ENCODE measurements at places on chromosomes 2 and 18.

GRCh38 chr2:211836409-211836808 lies 702.2 kb downstream of the ERBB4 start:
- peak; percentile 77 for DNase-seq

- DNase-seq = no peak
Observed at GRCh38 chr2:236572482-236572881, 2.9 kb downstream of the ACKR3 start.

- DNase-seq = no peak
Observed at GRCh38 chr2:111678651-111679050, 205.3 kb downstream of the ANAPC1 start.

- peak; percentile 93 for DNase-seq
Observed at GRCh38 chr2:197838036-197838435, 33.6 kb downstream of the PLCL1 start.

DNA sequence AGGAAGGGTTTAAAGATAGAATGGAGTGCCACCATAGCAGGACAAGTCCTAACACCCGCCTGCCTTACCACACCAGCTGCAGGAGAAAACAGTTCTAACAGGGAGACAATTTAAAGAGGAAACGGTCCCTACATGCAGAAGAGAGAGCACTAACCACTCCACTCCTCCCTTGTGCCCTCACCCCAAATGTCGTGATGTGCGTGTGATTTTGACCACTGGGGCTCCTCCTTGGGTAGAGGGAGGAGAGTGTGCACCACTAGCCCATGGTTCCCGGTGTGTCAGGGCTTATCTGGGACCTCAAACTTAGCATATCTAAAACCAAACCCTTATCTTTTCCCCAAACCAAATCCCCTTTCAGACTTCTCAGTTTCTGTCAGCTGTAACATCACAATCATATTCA lies 105.5 kb upstream of the CCDC68 start:
- DNase-seq = no peak

GRCh38 chr18:75161256-75162028 lies 47.5 kb downstream of the PTGR3 start:
- no peak for DNase-seq

- DNase-seq = no peak
Observed at GRCh38 chr2:168896783-168897182, 4.3 kb upstream of the G6PC2 start.

- no peak for DNase-seq
Observed at GRCh38 chr2:159907909-159908308, 109.9 kb upstream of the CD302 start.

DNA sequence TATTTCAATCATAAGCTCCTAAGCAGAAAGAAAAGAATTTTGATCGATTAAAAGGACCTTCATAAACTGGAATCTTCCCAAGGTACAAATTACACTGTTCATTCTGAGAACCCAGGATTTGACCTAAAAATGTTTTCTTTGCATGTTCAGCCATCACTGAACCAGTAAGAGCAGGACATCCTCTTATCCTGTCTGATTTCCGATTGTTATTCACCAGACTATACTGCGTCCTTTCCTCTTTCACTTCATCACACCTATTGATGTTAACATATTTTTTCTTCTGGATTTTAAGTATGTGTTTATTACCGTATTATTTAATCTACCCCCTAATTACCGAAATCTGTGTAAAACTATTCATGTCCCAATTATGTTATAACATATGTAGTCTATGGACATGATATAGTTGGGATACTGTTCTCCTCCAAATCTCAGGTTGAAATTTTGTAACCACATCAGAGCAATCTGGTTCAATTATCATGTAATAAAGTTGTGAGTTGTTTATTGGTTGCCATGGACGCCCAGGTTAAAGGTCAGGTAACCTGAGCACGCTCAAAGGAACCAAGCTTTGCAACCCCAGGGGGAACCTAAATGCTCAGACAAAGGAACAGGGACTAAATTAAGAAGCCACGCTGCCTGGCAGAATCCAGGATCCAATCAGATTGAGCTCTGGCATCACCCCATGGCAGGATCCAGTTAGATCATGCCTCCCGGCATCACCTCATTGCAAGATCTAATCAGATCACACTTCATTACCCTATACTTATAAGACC lies 11.6 kb upstream of the TBC1D8 start:
- no peak for DNase-seq

- DNase-seq = no peak
Observed at GRCh38 chr18:48044944-48045343, 114.5 kb upstream of the SMAD2 start.

- peak; percentile 67 for DNase-seq
Observed at GRCh38 chr2:233142355-233142897, 82.3 kb downstream of the INPP5D start.

DNA sequence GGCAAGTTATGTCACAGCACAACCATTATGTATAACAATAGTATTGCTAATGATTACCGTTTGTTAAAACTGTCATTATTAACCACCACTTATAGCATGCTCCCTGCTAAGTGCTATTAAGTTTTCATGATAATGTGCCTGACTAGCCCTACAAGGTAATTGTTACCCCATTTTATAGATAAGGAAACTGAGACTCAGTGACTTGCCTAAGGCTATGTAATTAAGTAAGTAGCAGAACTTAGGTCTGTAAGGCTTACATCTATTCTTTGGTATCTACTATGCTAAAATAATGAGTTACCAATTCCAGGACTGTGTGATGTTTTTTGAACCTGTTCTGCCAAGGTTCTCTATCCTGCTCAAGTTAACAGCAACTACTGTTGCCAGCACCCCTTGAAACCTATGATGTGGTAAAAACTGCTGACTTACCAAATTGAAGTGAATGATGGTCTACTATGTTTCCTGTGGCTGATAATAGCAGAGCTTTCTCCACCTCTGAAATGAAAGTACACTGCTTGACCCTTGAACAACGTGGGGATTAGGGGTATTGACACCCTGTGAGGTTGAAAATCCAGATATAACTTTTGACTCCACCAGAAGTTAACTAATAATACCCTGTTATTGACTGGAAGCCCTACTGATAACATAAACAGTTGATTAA lies 18.2 kb downstream of the ACVR2A start:
- peak; percentile 69 for DNase-seq

GRCh38 chr2:98233941-98234340 lies 112.3 kb upstream of the CNGA3 start:
- DNase-seq = no peak

- DNase-seq = no peak
Observed at GRCh38 chr18:51009072-51009471, 20.9 kb upstream of the SMAD4 start.

DNA sequence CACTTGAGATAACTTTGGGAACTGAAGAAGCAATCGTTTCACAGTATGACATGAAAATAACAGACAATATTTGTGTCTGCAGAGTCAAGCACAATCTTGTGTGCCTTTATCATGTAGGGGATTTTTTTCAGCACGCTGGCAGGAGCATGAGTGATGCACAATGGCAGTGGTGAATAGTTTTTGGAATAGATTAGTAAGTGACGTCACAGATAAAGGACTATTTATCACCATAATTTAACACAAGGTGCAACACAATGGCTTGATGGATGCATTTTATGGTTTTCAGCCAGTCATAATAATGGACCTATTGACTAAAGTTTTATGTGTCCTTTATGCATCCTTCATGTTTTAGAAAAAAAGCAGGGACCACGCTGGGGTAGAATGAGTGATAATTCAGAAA lies 559.8 kb upstream of the FANCL start:
- no peak for DNase-seq

DNA sequence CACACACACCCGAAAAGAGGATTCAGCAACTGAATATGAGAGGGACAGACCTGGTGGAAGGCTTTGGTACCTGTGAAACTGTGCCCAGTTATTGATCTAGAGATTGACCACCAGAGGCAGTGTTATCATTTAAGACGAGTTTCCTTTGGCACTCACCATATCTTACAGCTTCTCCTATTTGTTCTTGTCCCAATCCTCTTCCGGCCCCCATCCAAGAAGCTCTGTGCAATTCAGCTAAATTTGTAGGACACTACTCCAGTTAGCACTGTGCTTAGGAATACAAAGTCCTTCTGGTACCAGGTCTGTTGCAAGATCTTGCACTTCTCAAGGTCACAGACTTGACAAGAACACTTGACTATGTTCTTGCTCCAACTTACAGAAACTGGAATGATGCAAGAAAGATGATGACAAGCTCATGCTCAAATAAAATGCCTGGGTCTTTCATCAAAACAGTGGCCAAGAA lies 177.7 kb downstream of the TMEM247 start:
- no peak for DNase-seq

DNA sequence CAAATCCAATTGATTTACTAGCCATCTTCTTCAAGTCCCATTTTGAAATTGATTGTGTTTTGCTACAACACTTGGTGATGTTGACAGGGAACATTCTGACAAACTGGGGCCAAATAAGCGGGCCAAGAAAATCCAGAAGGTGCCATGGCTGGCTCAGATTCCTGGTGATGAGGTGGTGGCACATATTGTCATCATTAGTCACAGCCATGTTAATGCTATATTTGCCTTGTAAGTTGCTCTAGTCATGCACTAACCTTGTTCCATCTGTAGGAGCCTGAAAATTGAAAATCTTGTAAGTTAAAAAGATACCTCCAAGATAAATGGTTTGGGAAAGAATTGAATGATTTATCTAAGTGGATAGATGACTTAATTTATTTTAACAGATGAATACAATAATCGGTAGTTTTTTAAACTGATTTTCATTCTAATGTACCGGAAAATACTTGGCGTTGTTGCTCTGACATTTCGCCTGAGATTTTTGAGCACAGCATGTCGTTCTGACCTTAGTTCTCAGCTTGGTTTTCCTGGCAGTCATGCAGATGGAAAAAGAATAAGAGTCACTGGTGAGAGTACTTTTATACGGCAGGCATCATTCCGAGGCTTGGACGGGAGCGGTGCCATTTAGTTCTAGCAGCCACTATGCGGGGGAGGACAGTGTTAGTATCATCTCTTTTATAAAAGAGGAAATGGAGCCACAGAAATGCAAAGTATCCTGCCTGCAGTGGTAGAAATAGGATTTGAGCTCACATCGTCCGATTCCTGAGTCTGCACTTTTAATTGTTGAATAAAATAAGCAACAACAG lies 133.9 kb downstream of the ZNF532 start:
- no peak for DNase-seq

DNA sequence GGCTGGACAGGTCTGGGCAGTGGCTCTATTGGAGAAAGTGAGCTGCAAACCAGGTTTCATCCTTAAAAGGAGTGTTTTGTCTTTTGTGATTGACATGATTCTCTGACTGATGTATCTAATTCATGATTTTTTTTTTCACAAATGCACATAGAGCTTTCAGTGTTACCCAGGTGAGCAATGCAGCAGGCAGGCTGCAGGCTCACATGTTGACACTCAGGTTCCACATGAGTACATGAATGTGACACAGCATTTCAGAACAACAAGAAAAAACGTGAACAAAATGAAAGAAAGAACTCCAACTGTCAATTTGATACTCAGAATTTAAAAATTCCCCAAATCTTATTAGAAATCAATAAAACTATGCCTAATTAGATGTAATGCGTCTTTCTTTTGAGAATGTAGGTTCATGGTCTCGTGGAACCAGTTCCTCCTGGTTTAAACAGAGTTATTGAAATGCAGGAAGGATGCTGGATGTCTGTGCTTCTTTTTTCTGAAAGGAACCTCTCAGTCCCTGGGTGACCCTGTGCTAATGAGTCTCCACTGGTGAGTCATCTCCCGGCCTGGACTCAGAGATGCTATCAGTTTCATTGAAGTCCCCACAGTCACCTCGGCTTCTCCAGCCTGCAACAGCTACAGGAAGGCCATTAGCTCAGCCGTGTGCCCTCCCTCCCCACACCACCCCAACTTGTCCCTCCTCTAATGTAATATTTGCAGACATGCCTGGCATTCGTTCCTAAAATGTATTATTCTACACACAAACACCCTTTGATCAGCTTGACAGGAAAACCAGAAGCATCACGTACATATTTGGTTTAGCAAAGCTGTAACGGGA lies 430.4 kb downstream of the LPIN1 start:
- peak; percentile 26 for DNase-seq

GRCh38 chr2:217016796-217017419 lies 157.0 kb upstream of the TNP1 start:
- DNase-seq = no peak

- DNase-seq = no peak
Observed at GRCh38 chr2:238203973-238204683, 633 bp upstream of the ILKAP start.

DNA sequence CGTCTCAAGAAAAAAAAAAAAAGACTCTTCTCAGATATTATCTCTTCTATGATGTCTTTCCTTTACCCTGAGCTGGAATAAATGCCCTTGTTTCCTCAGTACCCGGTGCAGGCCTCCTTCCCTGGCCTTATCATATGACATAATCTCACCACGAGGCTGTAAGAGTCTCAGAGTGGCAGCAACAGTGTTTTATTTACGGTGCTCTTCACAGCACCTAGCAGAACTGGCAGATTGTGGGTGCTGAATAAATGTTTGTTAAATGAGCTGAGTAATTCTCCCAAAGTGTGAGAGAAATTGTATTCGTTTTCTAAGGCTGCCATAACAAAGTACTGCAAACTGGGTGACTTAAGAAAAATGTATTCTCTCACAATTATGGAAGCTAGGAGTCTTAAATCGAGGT lies 82.8 kb upstream of the CD28 start:
- no peak for DNase-seq

- DNase-seq = no peak
Observed at GRCh38 chr2:120241684-120242083, 11.0 kb upstream of the RALB start.

GRCh38 chr2:196980001-196980400 lies 53.5 kb upstream of the PGAP1 start:
- DNase-seq = no peak

DNA sequence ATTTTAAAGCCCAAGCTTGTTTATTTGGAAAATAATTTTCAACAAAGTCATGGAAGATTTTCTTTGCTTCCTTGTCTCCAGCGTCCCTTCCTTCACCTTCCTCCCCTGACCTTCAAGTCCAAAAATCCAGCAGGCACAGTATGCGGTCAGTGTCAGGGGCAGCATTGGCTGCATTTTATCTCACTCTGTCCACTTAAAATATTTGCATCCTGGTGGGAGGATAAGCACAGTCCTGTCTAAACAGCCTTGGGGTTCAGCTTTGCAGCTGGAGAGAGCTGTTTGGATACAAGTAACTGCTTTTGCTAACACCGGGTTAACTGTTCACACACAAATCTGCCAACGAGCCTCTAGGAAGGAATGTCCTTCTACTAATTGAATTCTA lies 318.1 kb downstream of the PDE11A start:
- no peak for DNase-seq

Data from MM.1S (cell line).